HEK293T (cell line): ENCODE measurements at places on chromosomes 7 and 10.

- no peak for DNase-seq
Measured at GRCh38 chr10:43160921-43161255, 22.6 kb downstream of the CSGALNACT2 start.

DNA sequence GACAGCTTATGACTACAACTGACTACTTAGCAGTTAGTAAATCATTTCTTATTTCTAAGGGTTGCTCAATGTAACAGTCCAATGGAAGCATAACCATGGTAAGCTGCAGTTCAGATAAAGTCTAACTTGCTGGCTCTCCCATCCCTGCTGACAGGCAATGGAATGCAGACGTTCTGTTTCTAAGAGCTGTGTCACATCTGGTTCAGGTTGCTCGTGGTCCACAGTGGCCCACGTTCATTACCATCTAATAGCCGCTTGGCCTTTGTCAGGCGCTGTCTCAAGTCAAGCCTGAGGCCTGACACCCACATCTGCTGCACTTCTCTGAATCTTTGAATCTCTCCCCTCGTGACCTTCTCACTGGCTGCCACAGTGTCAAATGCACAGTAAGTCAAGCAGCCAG lies 240.8 kb downstream of the FGFR2 start:
- no peak for DNase-seq

DNA sequence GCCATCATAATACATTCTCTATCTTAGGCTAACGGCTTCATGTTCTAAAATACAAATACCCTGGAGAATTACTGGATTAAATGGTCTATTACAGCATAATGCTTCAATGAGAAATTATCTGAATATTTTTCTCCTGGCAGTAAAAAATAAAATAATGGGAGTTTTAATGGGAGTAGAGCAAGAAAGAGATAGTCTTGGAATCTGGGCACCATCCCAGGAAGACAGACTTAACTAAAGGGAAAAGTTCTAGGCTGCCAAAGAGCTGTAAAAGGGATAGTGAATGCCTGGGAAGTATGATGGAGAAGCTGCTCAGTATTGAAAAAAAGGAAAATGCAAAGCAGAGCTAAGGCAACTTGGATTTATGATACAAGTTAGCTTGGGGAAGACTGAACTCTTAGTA lies 12.1 kb upstream of the SYPL1 start:
- DNase-seq = no peak

- no peak for DNase-seq
Measured at GRCh38 chr10:27660268-27660667, 85.4 kb downstream of the MKX start.

GRCh38 chr10:126670056-126670894 lies at the start of gene C10orf90:
Gene C10orf90, minus strand, starts transcription at chr10:126670693. Its CDS starts 213 bp downstream, at chr10:126670480.
- no peak for DNase-seq

DNA sequence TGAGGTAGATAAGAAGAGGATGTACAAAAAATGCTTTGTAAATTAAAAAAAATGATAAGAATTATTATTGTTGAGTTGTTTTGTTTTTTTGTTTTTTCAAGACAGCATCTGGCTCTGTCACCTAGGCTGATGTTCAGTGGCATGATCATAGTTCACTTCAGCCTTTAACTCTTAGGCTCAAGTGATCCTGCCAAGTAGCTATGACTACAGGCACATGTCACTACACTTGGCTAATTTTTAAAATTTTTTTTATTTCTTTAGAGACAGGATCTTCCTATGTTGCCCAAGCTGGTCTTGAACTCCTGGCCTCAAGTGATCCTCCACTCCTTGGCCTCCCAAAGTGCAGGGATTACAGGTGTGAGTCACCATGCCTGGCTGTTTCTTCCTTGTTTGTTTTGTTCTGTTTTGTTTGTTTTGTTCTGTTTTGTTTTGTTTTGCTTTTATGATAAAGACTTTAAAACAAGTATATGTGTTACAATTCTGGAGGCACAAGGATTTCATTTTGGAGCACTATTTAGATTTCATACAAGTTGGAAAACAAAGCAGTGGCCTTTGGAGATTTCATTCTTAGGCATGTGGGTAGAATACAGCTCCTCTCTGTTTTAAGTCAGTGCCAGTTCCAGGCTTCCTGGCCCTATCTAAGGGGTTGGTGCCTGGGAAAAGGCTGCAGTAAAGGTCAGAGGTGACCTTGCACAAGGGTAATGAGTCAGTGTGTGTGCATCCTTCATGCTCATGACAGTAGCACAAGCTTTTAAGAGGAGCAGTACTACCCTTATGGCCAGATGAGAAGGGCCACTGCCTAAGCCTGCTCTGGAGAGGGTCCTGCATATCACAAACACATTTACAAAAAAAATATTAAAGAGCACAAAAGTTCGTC lies 17.9 kb downstream of the FGFBP3 start:
- DNase-seq = no peak

GRCh38 chr7:94396596-94396995 lies 1.9 kb downstream of the COL1A2 start:
- no peak for DNase-seq

GRCh38 chr10:20598590-20598989 lies 298.5 kb downstream of the NEBL start:
- DNase-seq = peak; percentile 17

GRCh38 chr10:78081292-78081691 lies 47.6 kb downstream of the RPS24 start:
- DNase-seq = no peak

- no peak for DNase-seq
Measured at GRCh38 chr7:37425498-37425897, 23.2 kb downstream of the ELMO1 start.

DNA sequence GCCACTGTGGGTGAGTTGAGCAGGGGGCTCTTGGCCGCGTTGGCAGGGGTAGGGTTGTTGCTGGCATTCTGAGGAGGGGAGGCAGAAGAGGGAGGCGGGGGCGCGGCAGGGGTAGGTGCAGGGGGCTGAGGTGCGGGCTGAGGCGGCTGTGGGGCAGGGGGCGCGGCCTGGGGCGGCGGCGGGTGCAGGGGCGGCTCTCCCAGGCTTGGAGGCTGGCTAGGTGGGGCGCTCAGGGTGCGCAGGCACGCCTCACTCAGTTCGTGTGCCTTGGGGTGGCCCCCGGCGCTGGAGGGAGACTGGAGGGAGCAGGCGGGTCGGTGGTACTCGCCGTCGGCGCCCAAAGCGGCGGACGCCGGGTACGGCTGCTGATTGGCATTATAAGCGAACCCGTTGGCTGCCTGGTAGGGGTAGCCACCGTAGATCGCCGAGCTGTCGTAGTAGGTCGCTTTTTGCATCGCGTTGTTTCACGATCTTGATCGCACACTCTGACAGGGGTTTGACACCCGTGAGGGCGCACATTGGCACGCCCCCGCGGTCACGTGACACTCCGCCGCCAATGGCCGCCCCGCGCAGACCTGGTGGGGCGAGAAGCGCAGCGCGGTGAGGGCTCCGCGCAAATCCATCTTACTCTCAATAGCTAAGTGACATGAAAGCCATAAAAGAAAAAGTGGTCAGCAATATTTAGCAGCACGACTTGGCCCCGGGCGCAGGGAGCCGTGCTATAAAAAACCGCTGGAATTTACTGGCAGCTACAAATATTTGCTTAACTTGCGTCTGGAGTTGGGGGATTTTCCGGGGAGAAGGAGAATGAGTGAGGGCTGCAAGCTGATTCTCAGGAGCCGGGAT lies 7.9 kb upstream of the HOXA2 start:
- peak; percentile 79 for DNase-seq

DNA sequence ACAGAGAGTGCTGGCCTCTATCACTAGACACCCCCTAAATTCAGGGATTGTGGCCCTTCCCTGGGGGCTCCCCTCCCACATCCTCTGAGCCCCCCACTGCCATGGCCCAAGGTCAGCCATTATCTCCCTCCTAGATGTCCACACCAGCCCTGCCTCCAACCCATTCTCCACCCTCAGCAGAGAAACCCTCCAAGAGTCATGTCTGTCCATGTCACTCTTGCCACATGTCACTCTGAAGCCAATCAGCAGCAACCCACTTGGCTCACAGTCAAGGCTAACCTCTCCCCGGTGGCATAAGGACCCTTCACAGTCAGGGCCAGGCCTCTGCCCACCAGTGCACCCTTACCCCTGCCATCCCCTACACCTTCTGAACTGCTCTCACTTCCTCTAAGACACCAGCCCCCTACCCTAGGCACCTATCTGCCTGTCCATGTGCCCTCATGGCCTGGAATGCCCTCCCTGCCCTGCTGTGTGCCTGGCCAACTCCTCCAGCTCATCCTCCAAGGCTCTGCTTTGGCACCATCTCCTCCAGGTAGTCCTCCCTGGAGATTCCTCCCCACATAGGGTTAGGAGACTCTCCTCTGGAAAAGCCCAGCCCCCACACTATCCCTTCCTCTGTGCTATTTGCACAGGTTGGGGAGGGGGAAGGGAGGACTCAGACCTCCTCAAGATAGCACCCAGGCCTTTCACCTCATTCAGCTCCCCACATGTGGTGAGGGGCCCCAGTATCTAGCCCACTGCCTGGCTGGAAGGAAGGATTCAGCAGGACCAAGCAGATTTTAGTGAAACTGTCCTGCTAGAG lies 83.7 kb downstream of the GRID1 start:
- DNase-seq = no peak

DNA sequence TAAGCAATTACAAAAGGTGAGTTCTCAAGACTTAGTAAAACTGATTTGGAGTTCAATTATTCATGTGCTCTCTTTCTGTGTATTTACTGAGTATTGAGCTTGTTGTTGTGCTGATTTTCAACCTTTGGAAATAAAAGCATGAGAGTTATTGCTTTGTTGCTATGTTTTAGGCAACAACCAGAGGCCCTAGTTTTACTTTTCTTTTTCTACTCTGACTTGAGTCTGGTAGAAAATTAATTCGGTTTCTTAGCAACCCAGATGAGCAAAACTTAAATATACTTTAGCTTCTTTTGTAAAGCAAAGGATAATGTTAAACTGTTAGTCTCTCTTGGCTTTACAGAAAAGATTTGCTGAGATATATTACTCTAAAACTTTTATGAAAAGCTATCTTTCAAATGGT lies 66.4 kb upstream of the SCIN start:
- no peak for DNase-seq

- no peak for DNase-seq
Measured at GRCh38 chr7:32588657-32589056, 93.4 kb downstream of the AVL9 start.

DNA sequence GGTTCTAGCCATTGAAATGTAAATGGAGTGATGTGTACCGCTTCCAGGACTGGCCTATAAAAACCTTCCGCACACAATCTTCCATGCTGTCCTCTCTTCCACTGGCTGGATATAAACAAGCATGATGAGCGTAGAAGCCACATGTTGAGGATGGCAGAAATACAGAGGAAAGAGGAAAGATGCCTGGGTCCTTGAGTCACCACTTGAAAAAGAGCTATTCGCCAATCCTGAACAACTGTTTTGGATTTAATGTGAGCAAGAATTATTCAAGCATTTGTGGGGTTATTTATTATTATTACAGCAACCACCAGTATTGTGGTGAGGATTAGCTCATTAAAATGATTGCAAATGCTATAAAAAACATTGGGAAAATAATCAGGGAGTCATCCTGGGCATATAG lies 45.8 kb upstream of the PLXNA4 start:
- no peak for DNase-seq

DNA sequence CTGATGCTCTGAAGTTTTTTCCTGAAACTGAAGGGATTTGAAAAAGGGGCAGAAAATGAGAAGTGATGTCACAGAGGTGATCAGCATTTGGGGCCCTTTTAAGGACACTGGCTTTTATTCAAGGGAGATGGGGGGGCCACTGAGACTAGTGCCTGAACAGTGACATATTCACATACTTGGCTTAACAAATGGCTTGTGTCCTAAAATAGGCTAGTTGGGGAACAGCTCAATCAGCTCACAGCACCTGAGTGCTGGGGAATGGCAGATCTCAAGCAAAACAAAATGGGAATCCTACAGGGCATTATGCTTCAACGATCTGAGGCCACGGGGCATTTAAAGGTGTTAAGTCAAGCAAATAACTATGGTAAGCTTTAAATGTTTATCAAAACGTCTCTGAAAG lies 90.1 kb downstream of the UBE2H start:
- DNase-seq = no peak

GRCh38 chr7:107998660-107999480 lies 4.1 kb downstream of the LAMB1 start:
- DNase-seq = no peak

DNA sequence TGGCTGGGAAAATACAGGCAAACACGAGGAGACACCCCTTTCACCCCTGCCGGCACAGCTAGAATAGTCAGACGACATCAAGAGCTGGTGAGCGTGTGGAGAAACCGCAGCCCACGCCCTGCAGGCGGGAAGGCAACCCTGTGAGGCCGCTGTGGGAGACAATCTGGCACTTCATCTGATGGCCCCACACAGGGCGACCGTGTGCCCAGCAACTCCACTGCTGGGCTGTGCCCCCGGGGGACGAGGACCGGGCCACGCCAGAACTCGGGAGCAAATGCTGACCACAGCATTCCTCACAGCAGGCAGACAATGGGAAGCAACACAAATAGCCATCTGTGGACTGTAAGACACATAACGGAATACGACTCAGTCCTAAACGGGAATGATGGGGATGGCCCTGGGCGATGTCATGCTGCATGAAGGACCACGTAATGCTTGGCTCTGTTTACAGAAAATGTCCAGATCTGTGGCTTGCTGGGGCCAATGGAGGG lies 58.9 kb downstream of the CFAP46 start:
- DNase-seq = no peak

DNA sequence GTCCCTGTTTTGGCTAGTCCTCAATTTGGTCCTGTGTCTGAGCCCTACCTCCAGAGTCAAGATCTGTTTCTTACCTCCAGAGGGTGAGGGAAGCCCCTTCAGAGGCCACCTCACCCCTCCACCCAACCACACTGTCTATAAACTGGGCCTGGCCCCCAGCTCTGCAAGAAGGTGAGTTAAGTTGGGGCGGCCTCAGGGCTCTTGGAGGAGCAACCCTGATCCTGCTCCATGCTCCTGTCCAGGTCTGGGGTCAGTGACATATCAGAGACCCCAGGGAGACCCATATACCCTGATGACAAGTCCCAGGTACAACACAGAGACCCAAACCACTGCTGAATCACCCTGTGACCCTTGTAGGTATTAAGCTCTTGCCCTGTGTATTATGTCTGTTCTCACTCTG lies 69.5 kb downstream of the MYL10 start:
- DNase-seq = no peak

- no peak for DNase-seq
Measured at GRCh38 chr7:128737867-128738385, 1.2 kb upstream of the CALU start.

GRCh38 chr7:136036336-136036735 lies 59.2 kb upstream of the MTPN start:
- DNase-seq = no peak

DNA sequence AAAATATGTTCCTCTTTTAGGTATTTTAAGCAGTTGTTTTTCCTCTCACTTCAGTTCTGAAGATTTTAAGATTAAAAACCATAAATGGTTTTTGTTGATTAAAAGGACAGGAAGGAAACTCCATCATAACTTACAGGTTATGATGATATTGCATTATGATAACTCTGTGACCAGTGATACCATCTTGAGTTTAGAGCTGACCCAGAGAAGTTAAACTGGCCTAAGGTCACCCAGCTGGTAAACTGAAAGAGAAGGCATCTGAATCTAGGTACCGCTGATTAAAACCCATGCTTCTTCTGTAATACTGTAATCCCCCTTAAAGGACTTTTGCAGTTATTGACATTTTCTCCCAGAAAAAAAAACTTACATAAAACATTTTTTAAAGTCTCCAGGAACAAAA lies 29.6 kb downstream of the LOXL4 start:
- DNase-seq = no peak
